ENCODE measurements at places on chromosomes 7 and 10. TPM values are rescaled to one million over a fixed set of nuclear protein-coding genes. Genes with fewer than 3 reads are reported as not detected.

- no peak overlapping the region for H3K4me3 ChIP-seq
- peaks cover 10% of the 10 kb centered on the region for H3K4me1 ChIP-seq
- H3K36me3 ChIP-seq, result peaks cover 17% of the 10 kb centered on the region
- DNase-seq, result no peak
- H3K27ac ChIP-seq, result no peak overlapping the region
Observed at GRCh38 chr7:127704211-127704610, 52.2 kb downstream of the SND1 start.

- no peaks in the 10 kb centered on the region for H3K36me3 ChIP-seq
- DNase-seq, result no peak
- no peak overlapping the region for H3K4me3 ChIP-seq
Observed at GRCh38 chr10:60615541-60615940, 162.7 kb upstream of the CDK1 start.

DNA sequence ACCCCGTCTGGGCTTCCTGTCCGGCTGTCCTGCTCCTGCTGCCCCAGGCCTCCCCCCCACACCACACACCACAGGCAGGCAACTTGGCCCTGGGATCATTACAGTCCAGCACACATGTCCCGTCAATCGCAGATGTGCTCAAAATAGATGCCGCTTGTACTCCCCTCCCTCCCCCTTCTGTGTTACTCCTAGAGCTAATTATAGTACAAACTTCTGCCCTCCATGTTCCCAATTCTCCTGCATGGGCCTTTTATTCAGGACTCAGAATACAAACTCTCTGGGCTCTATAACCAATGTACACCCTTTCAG, at the start of gene SYNPO2L:
Gene SYNPO2L, minus strand, starts transcription at position 40 of the 309 bp plus-strand sequence. CDS start 107 bp downstream, outside the sequence.
- H3K27me3 ChIP-seq, result no peaks in the 10 kb centered on the region
- H3K27ac ChIP-seq, result no peak within 1 kb of the TSS
- no peaks in the 10 kb centered on the region for H3K36me3 ChIP-seq
- H3K4me1 ChIP-seq, result peaks cover 3% of the 10 kb centered on the region

- no peak overlapping the region for H3K4me3 ChIP-seq
- no peaks in the 10 kb centered on the region for H3K36me3 ChIP-seq
- H3K4me1 ChIP-seq, result peaks cover 2% of the 10 kb centered on the region
Observed at GRCh38 chr10:112650588-112651030, 203.6 kb downstream of the VTI1A start.

DNA sequence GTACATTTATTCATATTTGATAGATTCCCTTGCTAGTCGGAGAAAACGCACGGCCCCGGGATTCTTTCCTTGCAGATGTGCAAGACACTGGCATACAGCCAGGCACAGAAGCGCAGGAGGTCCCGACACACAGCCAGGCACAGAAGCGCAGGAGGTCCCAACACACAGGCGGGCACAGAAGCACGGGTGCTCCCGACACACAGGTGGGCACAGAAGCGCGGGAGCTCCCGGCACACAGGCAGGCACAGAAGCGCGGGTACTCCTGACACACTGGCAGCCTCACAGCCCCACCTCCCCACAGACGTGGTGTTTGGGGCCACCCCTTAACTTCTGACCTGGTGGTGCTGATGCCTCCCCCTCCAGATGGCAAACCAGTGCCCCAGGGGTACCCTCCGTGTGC, 237.3 kb downstream of the ZMYND11 start:
- no peak for DNase-seq
- peaks cover 5% of the 10 kb centered on the region for H3K36me3 ChIP-seq
- no peak overlapping the region for H3K4me3 ChIP-seq

GRCh38 chr7:138979988-138980562, 1.1 kb downstream of the KIAA1549 start:
- no peaks in the 10 kb centered on the region for H3K36me3 ChIP-seq
- no peaks in the 10 kb centered on the region for H3K27me3 ChIP-seq
- H3K4me3 ChIP-seq, result peak overlapping the region; percentile 26
- DNase-seq, result peak; percentile 45
- H3K27ac ChIP-seq, result no peak overlapping the region

The OGDH gene
- polyA plus RNA-seq, result 60.8 TPM

The TFPI2 gene
- 57.6 TPM for polyA plus RNA-seq

- DNase-seq, result no peak
- H3K4me1 ChIP-seq, result no peaks in the 10 kb centered on the region
- H3K27ac ChIP-seq, result no peak overlapping the region
- no peak overlapping the region for H3K4me3 ChIP-seq
- no peaks in the 10 kb centered on the region for H3K27me3 ChIP-seq
Observed at GRCh38 chr7:144759653-144760052, 76.2 kb downstream of the TPK1 start.

DNA sequence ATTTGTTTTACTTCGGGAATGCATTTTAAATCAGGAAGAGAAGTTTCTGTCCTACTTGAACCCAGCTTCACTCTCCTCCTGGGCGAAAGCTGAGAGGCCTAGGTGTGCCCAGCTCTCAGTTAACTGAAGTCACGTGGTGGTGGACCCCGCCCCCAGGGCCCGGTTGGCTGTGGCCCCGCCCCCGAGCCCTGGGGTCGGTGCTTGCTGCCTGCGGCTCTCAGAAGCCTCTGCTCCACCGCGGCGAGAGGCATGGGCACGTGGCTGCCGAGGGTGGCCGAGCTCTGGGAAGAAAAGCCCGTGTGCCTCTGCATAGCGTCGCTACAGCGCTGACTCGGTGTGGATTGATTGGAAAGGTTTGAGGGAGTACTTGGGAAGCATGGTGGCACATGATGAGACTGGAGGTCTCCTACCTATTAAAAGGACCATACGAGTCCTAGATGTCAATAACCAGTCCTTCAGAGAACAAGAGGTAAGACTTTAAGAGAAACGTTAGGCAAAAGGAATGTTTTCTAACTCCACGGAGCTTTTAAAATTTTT, 34.1 kb downstream of the NET1 start:
- H3K4me3 ChIP-seq, result peak overlapping the region; percentile 68
- no peaks in the 10 kb centered on the region for H3K36me3 ChIP-seq
- no peaks in the 10 kb centered on the region for H3K4me1 ChIP-seq
- no peaks in the 10 kb centered on the region for H3K27me3 ChIP-seq

GRCh38 chr7:76411626-76412025, 2.1 kb upstream of the SSC4D start:
- H3K27me3 ChIP-seq, result peaks cover 2% of the 10 kb centered on the region
- H3K27ac ChIP-seq, result no peak overlapping the region
- H3K4me1 ChIP-seq, result no peaks in the 10 kb centered on the region

The PRRT4 gene
- 0.03 TPM for polyA plus RNA-seq

DNA sequence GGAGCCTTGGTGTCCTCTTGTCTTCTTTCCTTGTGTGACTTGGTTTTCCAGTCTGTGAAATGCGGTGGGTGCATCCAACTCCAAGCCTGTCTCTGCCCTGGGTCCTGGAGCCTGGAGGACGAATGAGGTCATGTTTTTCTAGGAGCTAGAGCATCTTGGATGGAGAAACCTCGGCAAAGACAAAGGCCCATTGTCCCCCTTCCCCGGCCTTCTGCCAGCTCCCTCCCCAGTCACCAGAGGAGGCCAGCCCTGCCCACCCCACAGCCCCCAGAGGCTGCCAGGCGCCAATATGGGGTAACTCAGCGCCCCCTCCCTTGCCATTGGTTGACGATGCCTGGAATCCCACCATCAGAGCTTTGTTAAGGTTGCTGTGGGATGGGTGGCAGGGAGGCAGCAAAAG, 40.4 kb downstream of the KCTD7 start:
- H3K27ac ChIP-seq, result no peak overlapping the region
- no peak for DNase-seq
- H3K27me3 ChIP-seq, result no peaks in the 10 kb centered on the region
- H3K4me1 ChIP-seq, result peaks cover 2% of the 10 kb centered on the region
- peaks cover 9% of the 10 kb centered on the region for H3K36me3 ChIP-seq
- H3K4me3 ChIP-seq, result no peak overlapping the region

The OR2A12 gene
- polyA plus RNA-seq, result not detected

DNA sequence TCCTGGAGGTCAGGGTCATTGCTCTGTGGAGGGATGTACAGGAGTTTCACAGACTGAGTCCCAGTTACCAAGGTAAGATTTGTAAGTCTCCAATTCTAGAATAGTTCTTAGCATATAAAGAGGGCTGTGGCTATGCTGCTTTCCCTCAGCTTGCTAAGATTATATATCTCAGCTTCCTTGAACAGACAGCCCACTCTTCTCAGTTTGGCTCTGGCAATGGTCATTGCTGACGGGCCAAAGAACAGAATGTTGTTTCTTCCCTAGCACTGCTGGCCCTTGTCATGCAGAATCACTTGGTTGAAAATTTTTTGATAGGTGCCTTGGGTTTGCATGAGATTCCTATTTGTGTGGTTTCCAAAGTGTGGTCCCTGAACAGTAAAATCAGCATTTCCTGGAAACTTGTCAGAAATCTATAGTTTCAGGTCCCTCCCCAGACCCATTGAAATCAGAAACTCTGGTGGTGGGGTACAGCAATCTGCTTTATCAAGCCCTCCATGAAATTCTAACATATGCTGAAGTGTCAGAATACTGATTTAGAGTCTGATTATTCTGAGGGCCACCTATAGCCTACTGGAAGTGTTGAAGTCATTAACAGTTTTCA, 38.2 kb downstream of the NRBF2 start:
- H3K36me3 ChIP-seq, result peaks cover 2% of the 10 kb centered on the region
- no peak overlapping the region for H3K27ac ChIP-seq

GRCh38 chr10:113337142-113337541, 215.7 kb upstream of the HABP2 start:
- H3K27ac ChIP-seq, result no peak overlapping the region
- H3K36me3 ChIP-seq, result no peaks in the 10 kb centered on the region
- DNase-seq, result no peak
- H3K27me3 ChIP-seq, result no peaks in the 10 kb centered on the region

GRCh38 chr10:88838766-88839350, 12.8 kb downstream of the ANKRD22 start:
- DNase-seq, result no peak
- H3K36me3 ChIP-seq, result no peaks in the 10 kb centered on the region
- no peak overlapping the region for H3K4me3 ChIP-seq

DNA sequence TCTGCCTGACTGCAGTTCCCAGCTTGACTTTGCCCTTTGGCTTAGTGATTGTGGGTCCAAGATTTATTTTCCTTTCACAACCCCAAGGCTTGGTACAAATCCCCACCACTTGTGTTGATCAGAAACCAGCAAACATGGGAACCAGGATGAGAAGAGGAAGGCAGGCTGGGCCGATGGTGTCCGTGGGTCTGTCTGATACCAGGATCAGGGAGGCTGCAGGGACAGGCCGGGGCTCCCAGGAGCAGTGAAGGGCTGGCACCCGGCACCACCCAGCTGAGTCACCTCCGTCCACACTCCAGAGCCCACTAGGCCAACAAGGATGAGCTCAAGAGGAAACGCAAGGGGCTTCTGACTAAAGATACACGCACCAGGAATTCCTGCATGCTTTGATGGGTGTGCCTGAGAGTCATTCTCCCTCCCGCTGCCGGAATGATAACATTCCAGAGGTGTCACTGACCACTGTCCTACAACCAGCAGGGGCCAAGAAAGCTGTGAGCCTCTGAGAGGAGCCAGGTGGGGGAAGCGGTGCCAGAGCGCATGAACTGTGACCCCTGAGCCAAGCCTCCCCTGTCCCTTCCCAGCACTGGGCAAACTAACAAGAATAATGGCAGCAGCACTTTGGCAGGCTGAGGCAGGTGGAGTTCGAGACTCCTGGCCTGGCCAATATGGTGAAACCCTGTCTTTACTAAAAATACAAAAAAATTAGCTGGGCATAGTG, 29.2 kb upstream of the PROSER2 start:
- H3K27ac ChIP-seq, result no peak overlapping the region
- peak; percentile 81 for DNase-seq
- H3K36me3 ChIP-seq, result no peaks in the 10 kb centered on the region
- H3K27me3 ChIP-seq, result no peaks in the 10 kb centered on the region
- H3K4me3 ChIP-seq, result no peak overlapping the region

DNA sequence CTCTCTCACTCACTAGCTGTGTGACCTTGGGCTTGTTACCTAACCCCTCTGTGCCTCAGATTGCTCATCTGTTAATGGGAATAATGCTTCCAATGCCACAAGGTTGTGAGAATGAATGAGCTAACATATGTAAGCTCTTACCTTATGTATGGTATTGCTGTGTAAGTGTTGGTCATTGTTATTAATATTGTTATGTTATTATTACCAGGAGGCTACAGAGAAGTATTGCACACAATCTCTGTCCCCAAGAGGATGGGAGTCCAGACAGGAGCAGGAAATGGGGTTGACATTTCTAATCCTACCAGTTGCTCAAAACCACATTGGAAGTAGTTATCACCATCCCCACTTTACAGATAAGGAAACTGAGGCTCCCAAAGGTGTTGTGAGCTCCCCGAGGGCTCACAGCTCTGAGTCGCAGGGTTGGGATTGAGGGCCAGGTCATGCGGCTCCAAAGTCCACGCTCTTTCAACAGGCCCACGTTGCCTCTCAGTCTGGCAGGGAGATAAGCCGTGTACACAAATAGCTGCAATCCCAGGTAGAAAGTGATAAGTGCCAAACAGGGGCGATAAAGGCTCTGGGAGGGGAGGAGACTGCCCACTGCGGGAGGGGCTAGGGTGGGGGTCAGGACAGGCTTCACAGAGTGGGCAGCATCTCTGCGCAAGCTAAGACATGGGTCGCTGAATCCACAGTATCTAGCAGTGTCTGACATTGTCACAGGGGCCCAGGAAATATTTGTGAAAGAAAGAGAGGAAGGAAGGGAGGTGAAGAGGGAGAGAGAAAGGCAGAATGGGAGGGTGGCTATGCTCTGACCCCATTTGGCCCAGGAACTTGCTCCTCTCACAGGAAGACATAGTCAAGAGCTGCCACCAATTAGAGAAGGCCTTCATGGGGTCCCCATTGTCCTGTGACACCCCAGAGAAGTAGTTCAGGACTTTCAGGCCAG, 9.6 kb upstream of the ZMIZ1 start:
- H3K27me3 ChIP-seq, result peaks cover 6% of the 10 kb centered on the region
- no peaks in the 10 kb centered on the region for H3K4me1 ChIP-seq
- H3K4me3 ChIP-seq, result no peak overlapping the region
- DNase-seq, result no peak

The MYPN gene
- 0.77 TPM for polyA plus RNA-seq

Data from fibroblast of lung (primary cell).